Nucleus accumbens (tissue), 56 donors: ENCODE measurements at places on chromosomes 1 and 21.
A peak's percentile ranks its signal among the peaks of the same experiment; 100 is the strongest.

GRCh38 chr1:237542525-237543418, 347.9 kb downstream of the ZP4 start:
- no peak for DNase-seq

DNA sequence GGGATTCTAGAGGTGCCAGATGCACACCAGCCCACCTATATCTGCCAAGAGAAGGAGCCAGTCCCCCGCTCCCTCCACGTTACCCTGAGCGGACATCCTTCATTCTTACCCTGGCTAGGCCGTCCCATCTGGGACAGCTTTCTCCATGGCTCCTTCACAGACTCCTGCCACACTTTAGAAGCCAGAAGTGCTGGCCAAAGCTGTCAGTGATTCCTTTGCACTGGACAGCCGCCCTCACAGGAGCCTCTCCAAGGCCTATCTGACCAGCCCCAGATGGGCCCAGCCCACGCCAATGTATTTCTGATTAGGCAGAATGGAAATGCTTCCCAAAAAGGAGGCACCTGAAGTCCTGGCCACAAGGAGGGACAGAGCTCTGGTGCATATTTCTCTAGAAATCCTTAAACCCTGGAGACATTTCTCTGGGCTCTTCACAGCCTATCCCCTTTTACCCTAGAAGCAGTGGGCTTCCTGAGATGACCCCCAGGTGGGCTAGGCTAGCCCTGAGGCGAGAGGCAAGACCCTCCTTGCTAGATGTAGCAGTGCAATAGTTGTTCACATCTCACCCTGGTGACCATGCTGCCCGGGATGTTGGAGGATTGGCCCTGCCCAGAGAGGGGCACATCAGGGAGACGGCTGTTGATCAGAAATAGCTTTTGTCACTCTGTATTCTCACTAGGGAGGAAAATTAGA, 44.1 kb downstream of the RASSF5 start:
- no peak for DNase-seq

GRCh38 chr1:44655609-44656008, 18.7 kb downstream of the TMEM53 start:
- no peak for DNase-seq

GRCh38 chr1:86489242-86489878, 20.6 kb downstream of the CLCA1 start:
- DNase-seq, result no peak

- no peak for DNase-seq
These were observed 2.6 kb upstream of the RORC start for GRCh38 chr1:151834239-151834638.

GRCh38 chr1:218970397-218970990, 203.2 kb upstream of the LYPLAL1 start:
- no peak for DNase-seq

DNA sequence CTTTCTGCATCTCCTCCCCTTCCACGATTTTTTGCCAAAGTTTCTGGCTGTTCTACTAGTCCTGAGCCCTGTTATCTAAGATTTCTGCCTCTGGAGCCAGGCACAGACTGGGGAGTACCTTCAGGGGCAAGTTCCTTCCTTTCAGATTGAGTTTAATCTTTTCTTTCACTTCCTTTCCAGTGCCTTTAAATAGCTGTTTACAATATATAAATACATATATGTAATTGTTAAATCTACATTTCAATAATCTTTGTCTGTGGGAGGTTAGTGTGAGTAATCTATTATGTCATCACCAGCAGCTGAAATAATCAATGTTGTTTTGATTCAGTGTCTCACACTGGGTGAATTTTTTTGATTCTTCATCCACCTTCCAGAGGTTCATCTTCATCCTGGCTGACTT, 31.8 kb downstream of the DIPK1A start:
- no peak for DNase-seq

- no peak for DNase-seq
These were observed 18.3 kb downstream of the SGIP1 start for GRCh38 chr1:66552287-66552686.

- DNase-seq, result peak; percentile 20
These were observed 681 bp downstream of the B4GALT2 start for GRCh38 chr1:43979528-43980254.

GRCh38 chr21:33884376-33885171, 31.0 kb downstream of the ATP5PO start:
- no peak for DNase-seq

DNA sequence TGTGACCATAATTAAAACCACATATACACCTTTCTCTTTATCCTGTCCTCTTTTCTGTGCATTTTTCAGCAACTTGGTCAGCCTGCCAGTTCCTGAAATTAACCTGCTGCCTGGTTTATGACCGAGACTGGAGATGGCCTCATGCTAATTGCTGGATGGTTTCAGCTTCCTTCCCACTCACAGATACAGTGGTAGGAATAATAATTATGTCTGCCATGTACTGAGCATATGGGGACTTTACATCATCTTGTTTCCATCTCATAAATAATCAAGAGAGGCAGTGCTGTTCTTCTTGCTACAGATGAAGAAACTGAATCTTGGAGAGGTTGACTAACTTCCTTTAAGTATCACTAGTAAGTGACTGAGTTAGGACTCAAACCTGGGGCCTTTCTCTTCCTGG, 148.2 kb downstream of the NOS1AP start:
- DNase-seq, result no peak

GRCh38 chr1:40796939-40797667, 13.5 kb downstream of the KCNQ4 start:
- DNase-seq, result no peak

- no peak for DNase-seq
These were observed 290.4 kb upstream of the PLXNA2 start for GRCh38 chr1:208534599-208534897.

- no peak for DNase-seq
These were observed 72.8 kb downstream of the CD2 start for GRCh38 chr1:116826818-116827606.

DNA sequence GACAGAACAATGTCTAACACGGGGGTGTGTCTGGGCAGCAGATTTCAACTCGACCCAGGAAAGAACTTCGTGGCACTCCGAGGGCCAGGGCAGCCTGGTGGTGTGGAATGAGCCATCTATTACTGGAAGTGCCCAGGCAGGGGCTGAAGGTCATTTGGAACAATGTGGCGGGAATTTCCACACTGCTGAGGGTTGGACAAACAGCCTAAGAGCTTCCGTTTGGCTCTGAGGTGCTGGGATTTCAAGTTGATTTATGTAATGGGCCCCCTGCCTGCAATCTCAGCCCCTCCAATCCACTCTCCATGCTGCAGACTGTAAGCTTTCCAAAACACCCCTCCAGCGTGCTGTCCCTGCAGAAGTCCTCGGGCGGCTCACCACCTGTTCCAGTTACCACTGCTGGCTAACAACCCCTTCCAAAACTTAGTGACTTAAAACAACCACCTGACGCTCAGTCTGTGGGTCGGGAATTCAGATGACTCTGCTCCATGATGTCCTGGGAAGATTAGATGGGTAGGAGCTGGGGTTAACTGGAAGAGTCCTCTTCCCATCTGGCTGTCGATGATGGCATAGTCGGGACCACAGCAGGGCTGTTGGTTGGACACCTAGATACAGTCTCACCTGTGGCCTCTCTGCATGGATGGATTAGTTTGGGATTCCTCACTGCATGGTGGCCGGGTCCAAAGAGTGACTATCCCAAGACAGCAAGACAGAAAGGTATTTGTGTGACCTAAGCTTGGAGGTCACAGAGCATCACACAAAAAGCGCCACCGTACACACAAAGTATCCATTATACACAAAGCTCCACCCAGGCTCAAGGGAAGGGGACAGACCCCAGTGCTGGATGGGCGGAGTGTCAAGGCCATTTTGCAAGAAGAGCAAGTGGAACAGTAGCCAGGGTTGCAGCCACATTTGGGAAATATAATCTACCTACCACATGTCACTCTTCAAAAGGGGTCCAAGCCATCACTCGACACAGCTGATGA, 89.7 kb upstream of the IFFO2 start:
- DNase-seq, result no peak

GRCh38 chr1:116426401-116426800, 53.4 kb downstream of the ATP1A1 start:
- no peak for DNase-seq

DNA sequence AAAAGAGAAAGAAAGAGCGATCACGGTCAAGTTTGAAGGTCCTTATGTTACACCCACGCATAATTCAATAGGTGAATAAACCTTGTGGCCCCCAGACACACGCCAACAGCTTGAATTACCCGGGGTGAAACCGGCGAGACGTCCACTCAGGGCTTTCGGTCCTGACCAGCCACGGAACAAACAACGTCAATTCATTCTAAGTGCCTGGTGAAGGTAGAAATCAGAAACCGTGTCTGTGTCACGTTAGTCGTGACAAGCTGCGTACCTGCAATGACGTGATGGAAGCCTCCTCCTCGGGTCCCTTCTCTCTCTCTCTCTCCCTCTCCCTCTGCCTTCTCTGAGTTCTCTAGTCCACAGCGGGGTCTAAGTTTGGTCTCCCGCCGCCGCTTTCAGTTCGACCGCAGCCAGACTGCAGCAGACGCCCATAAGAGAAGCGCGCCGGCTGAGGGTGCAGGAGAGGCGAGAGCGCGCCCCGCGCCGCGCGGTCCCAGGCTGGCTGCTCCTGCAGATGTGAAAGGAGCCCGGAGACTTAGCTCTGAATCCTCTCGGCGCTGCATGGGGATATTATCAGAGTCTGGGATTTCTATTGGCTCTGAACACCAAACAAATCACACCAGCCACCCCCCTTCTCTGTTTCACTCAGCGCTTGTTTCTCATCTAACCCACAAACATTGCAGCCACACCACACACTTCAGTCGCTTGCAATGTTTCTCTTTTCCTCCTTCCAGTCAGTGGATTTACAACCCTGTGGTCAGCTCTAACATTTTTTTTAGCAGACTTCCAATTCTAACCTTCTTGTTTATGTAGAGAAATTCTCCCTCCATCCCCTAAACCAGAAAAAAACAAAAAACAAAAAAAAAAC, at the start of gene GREM2:
Gene GREM2 (minus strand): TSS at position 537 of the 862 bp plus-strand sequence. CDS start 118,680 bp downstream, outside the sequence.
- DNase-seq, result no peak

DNA sequence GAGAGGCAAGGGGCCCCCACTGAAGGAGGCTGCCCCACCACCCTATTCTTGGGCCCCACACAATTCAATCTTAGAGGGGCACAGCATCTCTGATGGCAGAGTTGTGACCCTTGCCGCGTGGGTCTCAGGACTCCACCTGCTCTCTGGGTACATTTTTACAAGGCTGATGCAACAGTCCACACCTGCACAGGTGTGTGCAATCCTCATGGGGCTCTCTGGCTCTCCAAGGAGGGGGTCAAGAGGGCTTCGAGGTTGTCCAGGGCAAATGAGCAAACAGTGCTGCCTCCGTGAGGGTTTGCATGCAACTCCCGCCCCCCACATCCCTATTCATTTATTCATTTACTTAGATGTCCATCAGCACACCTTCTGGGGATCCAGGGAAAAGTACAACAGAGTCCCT, 81.6 kb upstream of the IFFO2 start:
- DNase-seq, result no peak

DNA sequence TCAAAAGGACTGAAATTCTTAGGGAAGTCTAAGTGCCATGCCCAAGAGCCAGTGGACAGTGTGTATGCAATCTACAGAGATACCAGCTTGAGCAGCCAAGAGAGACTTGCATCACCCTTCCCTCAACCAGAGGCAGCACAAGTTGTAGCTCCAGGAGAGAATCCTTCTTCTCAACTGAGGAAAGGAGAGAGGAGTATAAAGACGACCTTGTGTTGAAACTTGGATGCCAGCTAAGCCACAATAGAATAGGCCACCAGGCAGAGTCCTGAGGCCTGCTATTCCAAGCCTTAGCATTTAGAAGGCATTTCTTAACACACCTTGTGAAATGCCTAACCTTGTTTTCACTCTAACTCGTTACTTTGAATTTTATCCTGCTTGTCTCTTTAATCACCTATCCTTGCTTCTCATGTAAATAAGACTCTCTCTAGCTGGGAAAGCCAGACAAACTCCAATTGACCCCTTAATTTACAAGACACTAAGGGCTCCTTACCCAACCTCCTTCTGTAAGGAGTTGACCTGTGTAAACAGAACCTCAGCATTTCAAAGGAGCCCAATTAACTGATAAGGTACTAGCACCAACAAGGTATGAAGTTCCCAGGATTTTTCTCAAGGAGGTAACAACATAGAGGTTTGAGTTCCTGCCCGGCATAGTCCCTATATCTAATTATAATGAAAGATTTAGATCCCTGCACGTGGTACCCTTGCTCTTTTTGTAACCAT, 738.8 kb downstream of the AMY1C start:
- DNase-seq, result no peak

DNA sequence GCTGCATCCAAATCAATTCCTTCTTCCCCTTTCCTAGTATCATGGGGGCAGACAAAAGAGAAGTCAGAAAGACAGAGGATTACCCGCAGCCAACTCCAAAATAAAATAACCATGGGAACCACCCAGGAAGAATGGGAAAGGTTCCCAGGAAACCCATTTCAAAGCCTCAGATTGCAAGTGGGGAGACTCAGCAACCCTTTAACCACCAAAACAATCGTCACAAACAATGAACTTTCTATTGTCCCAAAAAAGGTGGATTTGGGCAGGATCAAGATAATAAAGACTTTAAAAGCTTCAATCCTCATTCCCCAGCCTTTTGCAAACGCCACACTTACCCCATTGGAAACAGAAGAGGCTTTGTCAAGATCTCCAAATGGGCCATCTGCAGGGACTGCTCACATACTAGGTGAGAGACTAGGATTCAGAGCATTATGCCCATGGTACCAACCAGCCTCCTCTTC, 5.1 kb downstream of the TIAM1 start:
- no peak for DNase-seq

DNA sequence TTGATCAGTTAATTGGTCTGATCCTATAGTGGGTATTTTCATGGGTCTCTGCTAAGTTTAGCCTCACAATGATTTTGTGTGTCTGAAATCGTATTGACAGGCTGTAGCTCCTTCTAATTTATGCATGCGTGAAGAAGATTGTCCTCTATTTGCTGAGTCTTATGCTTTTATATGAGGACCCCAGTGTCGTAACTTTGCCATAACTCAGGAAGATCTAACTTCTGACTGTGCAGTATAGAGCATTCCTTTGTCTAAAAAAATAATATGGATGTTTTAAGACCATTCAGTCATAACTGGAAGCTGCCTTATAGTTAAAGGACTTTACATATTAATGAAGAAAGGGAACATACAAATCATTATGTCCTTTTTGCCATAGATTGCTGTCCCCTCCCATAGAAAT, 73.3 kb downstream of the CAMTA1 start:
- DNase-seq, result no peak

DNA sequence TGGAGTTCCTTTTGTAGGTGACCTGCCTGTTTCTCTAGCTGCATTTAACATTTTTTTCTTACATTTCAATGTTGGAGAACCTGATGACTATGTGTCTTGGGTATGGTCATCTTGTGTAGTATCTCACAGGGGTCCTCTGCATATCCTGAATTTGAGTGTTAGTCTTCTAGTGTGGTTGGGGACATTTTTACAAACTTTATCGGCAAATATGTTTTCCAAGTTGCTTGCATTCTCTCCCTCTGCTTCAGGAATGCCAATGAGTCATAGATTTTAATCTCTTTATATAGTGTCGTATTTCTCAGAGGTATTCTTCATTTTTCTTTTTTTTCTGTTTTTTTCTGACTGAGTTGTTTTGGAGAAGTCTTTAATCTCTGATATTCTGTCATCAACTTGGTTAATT, 684.0 kb downstream of the NCAM2 start:
- no peak for DNase-seq

GRCh38 chr1:34419663-34420136, 243.0 kb downstream of the C1orf94 start:
- DNase-seq, result no peak

GRCh38 chr1:15915991-15916390, 59.9 kb downstream of the ZBTB17 start:
- DNase-seq, result no peak

GRCh38 chr21:29264721-29265120, 34.0 kb upstream of the BACH1 start:
- no peak for DNase-seq

GRCh38 chr1:48223366-48224240, 1.1 kb downstream of the SLC5A9 start:
- no peak for DNase-seq
